ENCODE measurements at places on chromosomes 12 and 14. TPM values are rescaled to one million over a fixed set of nuclear protein-coding genes. Genes with fewer than 3 reads are reported as not detected.

GRCh38 chr14:75369506-75369905 lies 58.3 kb upstream of the JDP2 start:
- DNase-seq, result no peak

Gene PLCZ1
- not detected for total RNA-seq

Gene ASB2
- total RNA-seq, result 1.8 TPM

GRCh38 chr14:34072401-34072800 lies 121.5 kb upstream of the EGLN3 start:
- no peak for DNase-seq

Gene TMEM229B
- 2.9 TPM for total RNA-seq

Gene NKX2-1
- 4.7 TPM for total RNA-seq

- DNase-seq, result no peak
Observed at GRCh38 chr14:68627050-68627867, 165.6 kb downstream of the ZFP36L1 start.

GRCh38 chr14:80901260-80901659 lies 40.3 kb downstream of the CEP128 start:
- no peak for DNase-seq

Gene IL31
- total RNA-seq, result not detected

- DNase-seq, result no peak
Observed at GRCh38 chr12:116855744-116856470, 25.3 kb downstream of the HRK start.

- no peak for DNase-seq
Observed at GRCh38 chr14:57549765-57550420, 56.2 kb upstream of the CCDC198 start.

Gene OTUB2
- 2.7 TPM for total RNA-seq

DNA sequence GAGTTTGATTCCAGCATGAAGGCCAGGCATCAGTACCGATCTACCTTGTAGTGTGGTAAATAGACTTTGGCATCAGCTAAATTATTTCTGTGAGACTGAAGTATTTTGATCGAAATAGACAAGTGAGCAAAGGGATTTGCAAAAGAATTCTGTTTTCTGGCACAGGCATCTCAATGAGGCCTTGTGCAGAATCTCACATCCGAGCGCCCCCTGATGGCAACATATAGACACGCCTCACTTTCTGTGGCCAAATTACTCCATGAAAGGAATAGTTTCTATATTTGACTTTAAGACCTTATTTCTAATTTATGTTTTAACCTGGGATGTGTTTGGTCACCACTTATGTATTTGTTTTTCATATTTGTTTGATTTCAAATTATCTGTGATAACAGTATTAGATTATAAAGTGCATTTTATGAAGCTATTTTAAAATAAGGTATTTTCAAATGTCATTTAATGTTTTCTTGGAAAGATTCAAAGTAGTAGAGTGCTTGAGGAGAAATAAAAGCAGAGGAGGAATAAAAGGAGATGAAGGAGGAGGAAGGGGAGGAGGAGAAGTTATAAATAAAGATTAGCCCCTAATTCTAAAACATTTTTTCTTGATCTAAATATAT lies 731.9 kb downstream of the NRXN3 start:
- no peak for DNase-seq

GRCh38 chr14:100856056-100856950 lies 30.4 kb downstream of the MEG3 start:
- DNase-seq, result no peak

Gene OTOGL
- 1.4 TPM for total RNA-seq

DNA sequence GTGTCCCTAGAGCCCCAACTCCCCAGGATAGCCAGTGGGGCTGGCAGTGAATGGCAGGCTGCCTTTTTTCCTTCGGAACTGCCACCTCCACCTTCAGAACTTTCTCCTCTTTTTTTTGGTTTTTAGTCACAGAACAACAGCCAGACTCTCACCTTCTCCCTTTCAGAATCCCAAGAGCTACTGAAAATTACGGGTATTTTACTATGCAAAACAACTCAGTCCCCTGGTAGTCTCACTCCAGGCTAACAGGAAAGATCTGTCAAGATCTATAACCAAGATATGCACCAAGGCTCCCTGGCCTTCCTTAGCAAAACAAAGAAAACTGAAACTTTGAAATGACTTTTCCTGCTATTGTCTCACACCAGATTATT lies 12.5 kb downstream of the PLEKHG6 start:
- no peak for DNase-seq

- DNase-seq, result no peak
Observed at GRCh38 chr12:43098071-43098470, 453.9 kb downstream of the ADAMTS20 start.

DNA sequence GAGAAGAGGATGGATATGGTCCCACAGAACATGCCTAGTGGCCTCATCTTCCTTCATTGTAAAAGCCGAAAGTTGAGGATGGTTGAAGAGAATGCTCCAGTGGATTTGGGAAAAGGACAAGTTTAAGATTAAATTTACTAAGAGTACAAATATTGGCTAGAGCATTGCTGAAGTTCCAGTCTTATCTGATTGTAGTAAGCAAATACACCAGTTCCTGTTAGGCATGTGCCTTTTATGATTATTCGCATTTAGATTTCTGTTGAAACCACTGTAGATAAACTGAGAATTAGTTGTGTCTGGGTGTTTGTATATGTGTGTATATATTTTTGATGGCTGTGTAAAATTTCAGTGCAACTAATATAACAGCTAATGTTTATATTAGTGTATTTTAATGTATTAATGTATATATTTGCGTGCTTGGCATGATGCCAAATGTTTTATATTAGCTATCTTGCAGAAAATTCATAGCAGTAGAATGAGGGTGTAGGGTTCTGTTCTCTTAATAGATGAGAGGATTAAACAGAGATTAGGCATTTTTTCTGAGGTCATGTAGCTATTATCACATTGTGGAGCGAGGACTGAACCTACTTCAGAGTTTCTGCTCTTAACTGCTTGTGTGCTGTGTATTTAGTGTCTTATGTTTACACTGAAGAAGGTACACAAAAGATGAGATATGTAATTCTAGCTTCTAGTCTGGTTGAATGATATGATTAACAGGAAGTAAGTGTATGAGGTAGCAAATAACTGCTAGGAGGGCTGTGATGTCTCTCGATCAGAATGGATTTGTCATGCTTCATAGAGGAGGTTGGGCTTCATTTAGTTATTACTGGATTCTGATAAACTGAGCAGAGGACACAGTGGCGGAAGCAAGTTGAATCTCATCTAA lies 21.1 kb downstream of the FKBP3 start:
- DNase-seq, result no peak

GRCh38 chr12:6953442-6954315 lies 2.5 kb downstream of the PTPN6 start:
- no peak for DNase-seq

- DNase-seq, result no peak
Observed at GRCh38 chr12:92615086-92615485, 87.7 kb upstream of the PLEKHG7 start.

Gene ASCL1
- total RNA-seq, result not detected

Gene KRT72
- total RNA-seq, result not detected

Gene DNAL1
- total RNA-seq, result 40.2 TPM

Gene KRT85
- not detected for total RNA-seq

- peak; percentile 99 for DNase-seq
Observed at GRCh38 chr12:52243856-52244614, 11.0 kb downstream of the KRT7 start.

GRCh38 chr12:127450826-127451225 lies 816.1 kb upstream of the TMEM132C start:
- DNase-seq, result no peak

Gene TSHR
- not detected for total RNA-seq

GRCh38 chr12:48781750-48782456 lies 7.0 kb downstream of the ADCY6 start:
- DNase-seq, result no peak

DNA sequence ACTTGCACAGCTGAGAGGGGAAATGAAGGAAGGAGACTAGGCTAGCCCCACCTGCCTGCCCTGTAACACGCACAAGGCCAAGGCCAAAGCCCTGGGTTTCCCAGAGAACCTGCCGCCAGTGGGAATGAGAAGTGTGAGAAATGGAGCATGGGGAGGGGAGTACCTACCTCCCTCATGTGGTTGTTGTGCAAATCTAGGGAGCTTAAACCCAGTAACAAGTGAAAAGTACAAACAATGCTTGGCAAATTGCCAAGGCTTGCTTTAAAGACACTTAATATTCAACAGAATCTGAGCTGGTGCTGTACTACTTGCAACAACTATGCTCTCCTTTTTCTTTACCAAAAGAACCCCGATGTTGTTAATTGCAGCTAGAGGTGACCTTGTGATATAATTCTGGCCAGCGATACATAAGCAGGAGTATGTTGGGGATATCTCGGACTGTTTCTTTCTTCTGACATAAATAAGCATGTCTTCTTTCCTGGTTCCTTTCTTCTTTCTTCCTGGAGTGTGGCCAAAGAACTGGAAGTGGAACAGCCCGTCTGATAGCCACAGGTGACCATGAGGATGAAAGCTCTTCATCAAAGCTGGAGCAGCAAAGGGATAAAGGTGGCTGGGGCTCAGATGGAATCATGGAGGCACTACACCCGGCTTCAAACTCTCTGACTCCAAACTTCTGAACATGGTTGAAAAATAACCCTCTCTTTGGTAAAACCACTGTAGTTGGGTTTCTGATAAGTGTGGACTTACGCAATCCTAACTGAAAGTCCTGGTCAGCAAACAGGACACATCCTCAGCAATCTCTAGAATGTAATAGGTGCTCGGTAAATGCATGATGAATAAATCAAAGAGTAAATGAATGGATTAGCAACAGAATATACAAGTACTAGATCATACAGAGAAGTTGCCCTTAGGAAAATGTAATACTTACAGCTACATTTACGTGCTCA lies 207.9 kb downstream of the NUAK1 start:
- DNase-seq, result no peak

DNA sequence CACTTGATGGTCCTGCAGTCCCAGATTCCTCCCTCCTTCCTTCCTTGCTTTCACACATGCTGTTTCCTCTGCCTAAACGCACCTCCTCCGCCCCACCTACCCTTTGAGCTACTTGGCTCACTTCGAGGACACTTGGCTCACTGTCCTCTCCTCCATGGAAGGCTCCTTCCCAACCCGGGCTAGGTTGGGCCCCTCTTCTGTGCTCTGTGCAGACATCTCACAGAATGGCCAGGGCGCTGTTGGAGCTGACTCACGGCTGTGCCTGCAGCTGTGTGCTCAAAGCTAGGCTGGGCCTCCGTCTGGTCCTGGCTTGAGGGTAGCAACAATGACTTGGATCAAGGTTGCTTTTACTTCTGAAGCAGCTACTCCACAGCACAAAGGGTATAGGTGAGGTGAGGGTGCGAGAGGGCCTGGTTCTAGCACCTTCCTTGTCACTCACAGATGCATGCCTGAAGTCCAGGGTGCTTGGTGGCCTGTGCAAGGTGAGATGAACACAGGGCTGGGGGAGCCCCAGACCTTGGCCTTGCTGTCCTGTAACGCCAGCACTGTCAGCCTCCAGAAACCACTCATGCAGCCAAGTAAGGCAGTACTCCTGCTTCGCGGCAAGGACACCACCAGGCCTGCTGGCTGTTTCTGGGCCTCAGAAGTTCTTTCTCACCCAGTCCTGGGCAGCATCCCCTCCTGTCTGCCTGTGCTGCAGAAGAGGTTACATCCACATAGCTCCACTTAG lies 61.8 kb downstream of the GALNT16 start:
- no peak for DNase-seq

Data from Daoy (cell line).